ENCODE measurements at places on chromosomes 16 and 17. TPM values are rescaled to one million over a fixed set of nuclear protein-coding genes. Genes with fewer than 3 reads are reported as not detected.

KCTD19 gene
- 1.1 TPM for total RNA-seq

GRCh38 chr16:17305694-17306093 is 165.1 kb downstream of the XYLT1 start:
- peaks cover 18% of the 10 kb centered on the region for H3K4me1 ChIP-seq
- no peak overlapping the region for H3K4me3 ChIP-seq
- no peak for DNase-seq
- H3K27ac ChIP-seq = no peak overlapping the region

DNA sequence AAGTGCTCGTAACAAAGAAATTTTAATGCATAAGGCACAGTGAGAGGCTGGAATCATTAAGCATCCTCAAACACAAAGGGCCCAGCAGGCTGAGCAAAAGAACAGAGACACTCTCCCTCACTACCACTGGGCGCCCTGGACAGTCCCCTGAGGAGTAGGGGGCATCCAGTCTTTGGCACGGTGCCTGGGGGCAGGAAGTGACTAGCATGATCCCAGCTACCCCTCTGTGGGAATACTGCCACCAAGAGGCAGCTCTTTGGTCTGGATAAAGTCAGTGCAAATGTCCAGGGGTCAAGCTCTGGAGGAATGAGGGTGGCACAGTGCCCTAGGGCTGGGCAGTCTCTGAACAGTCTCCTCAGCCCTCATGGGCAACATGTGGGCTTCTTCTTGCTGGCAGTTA is 2.6 kb upstream of the PROCA1 start:
- no peaks in the 10 kb centered on the region for H3K36me3 ChIP-seq
- DNase-seq = no peak
- H3K27me3 ChIP-seq = no peaks in the 10 kb centered on the region
- no peak overlapping the region for H3K4me3 ChIP-seq

GRCh38 chr17:64707050-64707591 is 45.0 kb upstream of the SMURF2 start:
- H3K27ac ChIP-seq = no peak overlapping the region
- DNase-seq = no peak
- H3K36me3 ChIP-seq = no peaks in the 10 kb centered on the region
- H3K4me3 ChIP-seq = no peak overlapping the region

DNA sequence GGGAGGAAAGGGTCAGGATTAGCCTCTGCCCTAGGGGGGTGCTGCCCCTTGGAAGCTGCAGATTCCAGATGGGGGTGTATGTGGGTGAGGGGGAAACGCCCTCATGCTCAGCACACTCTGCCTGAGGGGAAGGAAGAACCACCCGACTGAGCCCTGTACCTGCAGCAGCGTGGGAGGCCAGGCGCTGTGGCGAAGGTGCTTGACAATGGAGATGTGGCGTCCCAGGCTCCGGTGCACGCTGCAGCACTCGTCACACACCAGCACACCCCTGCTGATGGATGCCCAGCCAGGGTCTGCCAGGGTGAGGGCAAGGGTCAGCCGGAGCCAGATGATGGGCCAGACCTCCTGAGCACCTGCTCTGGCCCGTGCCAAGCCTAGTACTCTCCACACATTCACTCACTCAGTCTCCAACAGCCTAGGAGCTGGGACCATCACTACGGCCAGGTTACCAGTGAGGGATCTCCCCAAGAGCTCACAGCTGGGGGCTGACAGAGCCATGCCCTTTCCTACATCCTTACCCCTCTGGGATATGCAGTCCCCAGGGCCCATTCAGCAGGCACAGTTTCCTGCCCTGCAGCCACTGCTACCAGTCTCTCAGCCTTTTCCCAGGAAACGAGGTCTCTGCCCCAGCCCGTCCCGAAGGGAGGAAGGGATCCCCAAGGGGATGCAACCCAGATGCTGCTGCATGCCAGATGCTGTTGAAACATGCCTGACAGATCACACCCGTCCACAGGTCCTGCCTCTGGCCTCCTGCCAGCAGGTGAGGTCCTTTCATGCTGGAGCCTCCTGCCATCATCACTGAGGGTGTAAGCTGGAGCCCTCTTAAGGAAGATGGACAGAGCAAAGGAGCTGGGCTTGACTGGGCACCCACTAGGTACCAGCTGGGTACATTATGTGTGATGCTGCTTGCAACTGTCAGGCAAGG is 5.9 kb downstream of the GIT1 start:
- H3K27me3 ChIP-seq = no peaks in the 10 kb centered on the region
- peaks cover 32% of the 10 kb centered on the region for H3K4me1 ChIP-seq
- H3K36me3 ChIP-seq = no peaks in the 10 kb centered on the region
- H3K4me3 ChIP-seq = no peak overlapping the region

DNA sequence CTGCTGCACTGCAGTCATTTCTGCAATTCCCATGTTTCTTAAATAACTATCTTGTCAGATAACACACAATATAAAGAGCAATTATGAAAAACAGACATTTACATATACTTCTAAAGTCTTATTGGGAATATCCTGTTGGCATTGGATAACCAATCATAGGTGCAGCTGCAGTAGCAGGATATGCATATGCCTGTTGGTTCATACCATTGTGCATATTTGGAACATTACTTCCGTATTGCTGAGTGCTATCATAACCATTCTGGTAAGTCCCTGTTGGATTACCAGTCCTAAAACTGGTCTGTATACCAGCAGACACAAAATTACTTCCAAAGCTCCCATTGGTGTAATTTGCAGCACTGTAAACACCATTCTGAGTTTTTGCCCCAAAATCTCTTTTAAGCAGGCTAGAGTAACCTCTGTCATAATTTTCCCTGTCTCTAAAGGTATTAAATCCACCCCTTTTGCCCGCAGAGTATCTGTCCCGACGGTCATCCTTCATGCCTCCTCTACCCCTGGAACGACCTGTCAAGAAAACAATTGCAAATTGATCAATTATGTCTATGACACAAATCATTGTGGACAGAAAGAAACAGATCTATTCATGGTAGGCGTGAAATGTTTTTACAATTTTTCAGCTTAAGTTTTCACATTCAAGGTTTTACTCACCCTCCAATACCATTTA is 3.1 kb upstream of the POLG2 start:
- H3K4me1 ChIP-seq = peaks cover 23% of the 10 kb centered on the region
- H3K27me3 ChIP-seq = no peaks in the 10 kb centered on the region
- no peak overlapping the region for H3K4me3 ChIP-seq
- peaks cover 55% of the 10 kb centered on the region for H3K36me3 ChIP-seq
- peak overlapping the region; percentile 91 for H3K27ac ChIP-seq

DNA sequence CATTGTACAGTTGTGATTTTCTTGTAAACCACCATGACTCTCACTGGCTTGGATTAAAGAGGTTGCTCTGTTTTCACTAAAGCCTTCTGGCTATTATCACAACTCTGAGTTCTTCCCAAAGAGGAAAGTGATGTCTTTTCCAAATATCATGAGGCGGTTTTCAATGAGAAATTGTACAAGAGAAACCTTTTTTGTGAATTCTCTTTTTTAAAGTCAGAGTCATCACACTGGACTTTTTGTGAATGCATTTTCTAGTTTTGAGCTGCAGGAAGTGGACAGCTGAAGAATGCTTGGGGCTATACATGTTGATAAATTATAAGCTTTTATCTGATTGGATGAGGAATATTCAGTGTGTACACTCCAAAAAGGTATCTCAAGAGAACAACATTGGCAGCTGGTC is 100.2 kb downstream of the PHKB start:
- H3K4me3 ChIP-seq = no peak overlapping the region
- H3K27ac ChIP-seq = no peak overlapping the region
- DNase-seq = no peak
- no peaks in the 10 kb centered on the region for H3K27me3 ChIP-seq

DNA sequence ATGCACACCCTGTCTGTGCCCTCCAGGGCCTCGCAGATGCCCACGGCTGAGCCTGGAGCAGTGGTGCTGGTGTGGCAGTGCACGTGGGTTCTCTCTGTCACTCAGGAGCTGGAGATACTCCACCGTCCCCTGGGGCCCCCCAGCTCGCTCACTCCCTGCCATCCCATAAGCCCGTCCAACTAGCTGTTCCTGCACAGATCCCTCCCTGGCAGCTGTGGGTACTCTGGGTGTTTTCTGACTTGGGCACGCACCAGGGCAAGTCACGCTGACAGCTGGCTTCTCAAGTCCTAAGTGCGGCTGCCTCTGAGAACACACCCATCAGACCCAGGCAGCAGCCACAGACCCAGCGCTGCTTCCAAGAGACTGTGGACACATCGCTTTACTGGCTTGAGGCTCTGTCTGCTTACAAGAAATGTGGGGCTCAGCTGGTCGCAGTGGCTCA is 25.4 kb upstream of the ITGB4 start:
- H3K27me3 ChIP-seq = no peaks in the 10 kb centered on the region
- no peak for DNase-seq
- no peaks in the 10 kb centered on the region for H3K36me3 ChIP-seq
- H3K4me3 ChIP-seq = no peak overlapping the region

DNA sequence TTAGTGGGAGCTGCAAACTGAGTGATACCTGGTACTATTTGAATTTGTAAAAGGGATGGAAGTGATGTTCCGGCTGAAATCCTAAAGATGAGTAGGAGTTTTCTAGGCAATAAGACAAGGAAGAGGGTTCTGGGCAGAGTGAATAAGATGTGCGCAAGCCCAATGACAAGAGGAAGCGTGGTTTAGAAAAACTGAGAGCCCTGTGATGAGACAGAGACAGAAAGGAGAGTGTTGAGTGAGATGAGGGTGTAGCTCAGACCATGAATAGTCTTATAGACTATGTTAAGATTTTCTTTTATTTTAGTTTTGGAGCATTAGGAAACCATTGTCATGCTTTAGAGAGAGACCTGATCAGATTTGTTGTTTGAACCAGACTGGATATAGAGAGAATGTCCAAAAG is 50.2 kb downstream of the COX10 start:
- no peaks in the 10 kb centered on the region for H3K4me1 ChIP-seq
- no peak overlapping the region for H3K27ac ChIP-seq

GRCh38 chr16:76668207-76668725 is 391.1 kb downstream of the CNTNAP4 start:
- no peaks in the 10 kb centered on the region for H3K36me3 ChIP-seq
- H3K27ac ChIP-seq = no peak overlapping the region
- H3K4me1 ChIP-seq = no peaks in the 10 kb centered on the region
- H3K4me3 ChIP-seq = no peak overlapping the region
- DNase-seq = peak; percentile 61
- peaks cover 4% of the 10 kb centered on the region for H3K27me3 ChIP-seq

DNA sequence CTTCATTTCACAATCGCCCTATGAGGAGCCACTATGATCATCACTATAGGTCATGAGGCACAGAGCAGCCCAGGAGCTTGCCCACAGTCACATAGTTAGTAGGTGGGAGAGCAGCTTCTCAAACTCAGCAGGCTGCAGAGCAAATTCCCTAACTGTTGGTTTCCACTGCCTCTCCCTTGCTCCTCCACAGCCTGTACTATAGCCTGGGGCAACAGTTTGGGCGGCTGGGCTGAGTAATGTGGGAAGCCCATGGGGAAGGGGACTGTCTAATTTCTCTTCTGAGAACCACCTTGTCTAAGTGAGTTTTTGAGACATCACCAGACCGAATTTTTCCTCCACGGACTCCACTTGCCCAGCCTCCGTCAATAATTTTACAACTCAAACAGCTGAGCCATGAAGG is 73.4 kb upstream of the GPR139 start:
- no peak overlapping the region for H3K4me3 ChIP-seq
- H3K27me3 ChIP-seq = no peaks in the 10 kb centered on the region
- H3K27ac ChIP-seq = no peak overlapping the region
- no peak for DNase-seq

PTGES3L gene
- 7.7 TPM for total RNA-seq

GEMIN4 gene
- total RNA-seq = 15.6 TPM

Data from neural progenitor cell (in vitro differentiated cells).